GM12865 (cell line): ENCODE measurements at places on chromosomes 5 and 9.
A peak's percentile ranks its signal among the peaks of the same experiment; 100 is the strongest.

DNA sequence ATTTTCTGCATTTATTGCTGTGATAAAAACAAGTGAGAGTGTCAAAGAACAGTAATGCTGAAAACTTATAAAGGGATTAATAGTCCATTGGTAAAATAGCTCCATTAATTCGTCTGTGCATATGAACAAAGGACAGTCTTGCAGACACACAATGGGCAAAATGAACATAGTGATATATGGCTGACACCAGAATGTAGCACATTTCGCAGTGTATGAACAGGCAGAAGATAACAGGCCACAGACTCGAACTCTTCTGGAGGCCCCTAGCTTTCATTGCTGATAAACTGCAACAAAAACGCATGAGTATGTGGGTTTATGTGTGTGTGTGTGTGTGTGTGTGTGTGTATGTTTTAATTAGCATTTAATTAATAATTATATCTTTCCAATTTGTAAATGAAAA is 354.8 kb downstream of the TAF11L14 start:
- DNase-seq: no peak

GRCh38 chr5:164672931-164673694 is 1167.7 kb downstream of the MAT2B start:
- no peak for DNase-seq

DNA sequence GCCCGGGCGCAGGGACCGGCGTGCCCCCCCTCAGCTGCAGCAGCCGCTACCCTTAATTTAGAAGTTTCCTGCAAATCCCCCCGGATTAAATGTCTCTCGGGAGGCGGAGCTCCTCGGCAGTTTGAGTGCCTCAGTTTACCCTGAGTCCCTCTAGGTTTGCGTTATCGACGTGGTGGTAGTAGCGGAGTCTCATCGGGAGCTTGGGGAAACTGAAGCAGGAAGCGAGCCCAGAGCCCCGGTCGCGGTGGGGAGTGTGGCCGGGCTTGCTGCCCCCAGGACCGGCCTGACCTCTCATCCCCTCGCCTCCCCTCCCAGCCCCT is 529 bp upstream of the TPM2 start:
- DNase-seq: peak; percentile 26

DNA sequence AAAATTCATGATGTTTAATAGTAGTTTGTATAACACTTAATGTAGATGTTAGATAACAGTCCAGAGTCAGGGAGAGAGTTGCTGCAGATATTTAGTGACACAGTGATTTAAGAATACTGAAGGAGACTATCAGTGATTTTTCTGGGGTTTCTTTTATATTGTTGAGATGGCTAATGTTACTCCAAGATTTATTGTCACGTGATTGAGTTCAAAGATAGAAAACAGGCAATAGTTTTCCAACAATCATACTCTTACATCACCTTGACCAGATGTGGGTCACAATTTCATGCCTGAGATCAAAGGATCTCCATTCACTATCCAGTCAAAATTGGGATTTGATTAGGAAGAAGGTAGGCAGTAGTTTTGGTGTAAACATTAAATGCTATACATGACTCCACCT is 580.0 kb upstream of the ARRDC3 start:
- no peak for DNase-seq

DNA sequence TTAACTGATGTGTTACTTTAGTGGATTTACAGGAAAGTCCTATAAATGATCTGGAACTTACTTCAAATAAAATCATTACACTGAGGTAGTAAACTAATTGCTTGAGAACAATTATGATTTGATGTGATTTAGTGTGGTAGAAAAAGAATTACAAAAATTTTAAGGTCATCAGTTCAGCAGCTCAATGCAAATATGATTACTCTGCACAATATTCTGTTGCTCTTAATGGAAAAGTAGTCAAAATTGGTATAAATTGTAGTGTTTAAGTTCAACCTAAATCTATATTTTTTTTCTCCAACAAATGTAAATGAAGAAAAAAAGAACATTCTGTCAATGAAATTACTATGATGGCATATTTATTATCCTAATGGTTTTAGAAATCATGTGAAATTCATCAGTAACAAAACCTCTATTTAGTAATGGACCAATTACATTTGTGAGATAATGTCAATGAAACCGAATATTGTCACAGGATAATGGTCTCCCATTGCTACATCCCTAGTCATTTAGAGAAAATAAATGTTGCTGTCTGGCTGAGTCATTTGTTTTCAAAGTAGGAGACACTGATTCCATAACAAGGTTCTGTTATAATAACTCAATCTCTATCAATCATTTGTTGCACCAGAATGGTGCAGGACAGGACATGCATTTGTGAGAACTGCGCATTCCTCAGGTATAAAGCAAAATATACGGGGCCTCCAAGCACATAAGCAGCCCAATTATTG is 177.1 kb downstream of the NFIB start:
- no peak for DNase-seq

DNA sequence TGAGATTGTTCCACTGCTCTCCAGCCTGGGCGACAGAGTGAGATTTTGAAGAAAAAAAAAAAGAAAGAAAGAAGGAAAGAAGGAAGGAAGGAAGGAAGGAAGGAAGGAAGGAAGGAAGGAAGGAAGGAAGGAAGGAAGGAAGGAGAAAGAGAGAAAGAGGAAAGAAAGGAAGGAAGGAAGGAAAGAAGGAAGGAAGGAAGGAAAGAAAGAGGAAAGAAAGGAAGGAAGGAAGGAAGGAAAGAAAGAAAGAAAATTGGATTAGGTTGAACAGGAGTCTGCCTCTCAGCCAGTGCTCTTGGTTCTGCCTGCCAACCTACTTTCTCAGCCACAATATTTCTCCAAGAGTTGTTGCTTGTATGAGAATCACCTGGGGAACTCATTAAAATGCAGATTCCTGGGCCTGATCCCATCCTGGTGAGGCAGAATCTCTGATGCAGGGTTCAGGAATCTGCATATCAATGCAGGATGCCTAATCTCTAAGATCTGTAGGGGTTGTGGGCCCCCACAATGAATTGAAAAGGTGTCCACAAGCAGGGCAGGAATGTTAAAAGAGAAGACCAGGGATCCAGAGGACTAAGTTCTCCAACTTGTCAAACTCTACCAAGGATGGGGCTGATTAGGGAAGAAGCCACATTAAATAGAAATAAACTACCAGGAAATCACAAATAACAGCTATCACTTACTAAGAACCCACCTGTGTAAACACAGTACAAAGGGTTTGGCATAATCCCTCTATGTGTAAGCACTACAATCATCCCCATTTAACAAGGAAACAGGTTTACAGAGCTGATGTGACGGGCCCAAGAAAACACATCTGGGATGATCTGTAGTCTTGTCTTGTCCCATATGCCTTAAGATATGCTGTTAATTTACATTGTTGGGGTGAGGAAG is 23.4 kb upstream of the GALNT10 start:
- no peak for DNase-seq

DNA sequence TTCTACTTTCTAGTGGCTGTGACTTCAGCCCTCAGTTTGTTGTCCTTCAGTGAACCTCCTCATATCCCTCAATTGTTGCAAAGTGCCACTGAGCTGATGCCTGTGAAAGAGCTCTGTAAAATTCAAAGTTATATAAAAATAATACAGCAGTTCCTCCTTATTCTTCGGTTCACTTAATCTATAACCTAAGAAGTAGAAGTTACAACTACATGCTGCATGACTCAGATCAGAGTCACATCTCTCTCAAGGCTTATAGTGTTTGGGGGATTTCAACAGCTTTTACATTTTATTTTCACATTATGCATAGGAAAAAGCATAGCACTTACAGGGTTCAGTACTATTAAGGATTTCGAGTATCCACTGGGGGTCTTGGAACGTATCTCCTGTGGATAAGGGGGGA is 25.1 kb upstream of the GCNT1 start:
- DNase-seq: no peak

- peak; percentile 72 for DNase-seq
Measured at GRCh38 chr5:133824661-133825254, 143.7 kb downstream of the C5orf15 start.

- no peak for DNase-seq
Measured at GRCh38 chr9:114483499-114483898, 21.8 kb downstream of the WHRN start.
